ENCODE measurements at places on chromosomes 16 and 17.

DNA sequence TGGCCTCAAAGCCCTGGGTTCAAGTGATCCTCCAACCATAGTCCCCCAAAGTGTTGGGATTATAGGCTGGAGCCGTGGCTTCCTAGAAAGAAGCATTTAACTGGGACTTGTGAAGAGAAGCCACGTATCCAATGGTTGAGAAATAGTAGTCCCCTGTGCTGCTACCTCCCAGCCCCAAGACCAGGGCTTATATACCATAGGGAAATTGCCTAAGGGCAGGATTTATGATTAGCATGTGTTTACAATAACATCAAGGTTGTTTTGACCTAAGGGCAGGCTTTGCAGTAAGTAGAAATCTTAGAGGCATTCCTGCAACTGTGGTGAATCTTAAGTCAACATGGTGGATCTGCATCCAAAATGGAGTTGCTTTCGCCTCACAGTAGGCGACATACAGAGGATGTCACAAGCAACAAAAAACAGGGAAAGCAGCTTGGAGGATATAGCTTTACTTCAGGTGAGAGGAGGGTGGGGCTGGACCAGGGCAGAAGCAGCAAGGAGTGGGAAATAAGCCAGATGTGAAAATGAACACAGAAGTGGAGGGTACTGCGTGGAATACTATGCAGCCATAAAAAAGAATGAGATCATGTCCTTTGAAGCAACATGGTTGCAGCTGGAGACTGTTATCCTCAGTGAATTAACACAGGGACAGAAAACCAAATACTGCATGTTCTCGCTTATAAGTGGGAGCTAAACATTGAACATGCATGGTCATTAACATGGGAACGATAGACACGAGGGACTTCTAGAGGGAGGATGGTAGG lies 18.7 kb upstream of the NSMCE1 start:
- DNase-seq: no peak

- DNase-seq: no peak
Observed at GRCh38 chr16:59236804-59237458, 502.8 kb upstream of the GOT2 start.

DNA sequence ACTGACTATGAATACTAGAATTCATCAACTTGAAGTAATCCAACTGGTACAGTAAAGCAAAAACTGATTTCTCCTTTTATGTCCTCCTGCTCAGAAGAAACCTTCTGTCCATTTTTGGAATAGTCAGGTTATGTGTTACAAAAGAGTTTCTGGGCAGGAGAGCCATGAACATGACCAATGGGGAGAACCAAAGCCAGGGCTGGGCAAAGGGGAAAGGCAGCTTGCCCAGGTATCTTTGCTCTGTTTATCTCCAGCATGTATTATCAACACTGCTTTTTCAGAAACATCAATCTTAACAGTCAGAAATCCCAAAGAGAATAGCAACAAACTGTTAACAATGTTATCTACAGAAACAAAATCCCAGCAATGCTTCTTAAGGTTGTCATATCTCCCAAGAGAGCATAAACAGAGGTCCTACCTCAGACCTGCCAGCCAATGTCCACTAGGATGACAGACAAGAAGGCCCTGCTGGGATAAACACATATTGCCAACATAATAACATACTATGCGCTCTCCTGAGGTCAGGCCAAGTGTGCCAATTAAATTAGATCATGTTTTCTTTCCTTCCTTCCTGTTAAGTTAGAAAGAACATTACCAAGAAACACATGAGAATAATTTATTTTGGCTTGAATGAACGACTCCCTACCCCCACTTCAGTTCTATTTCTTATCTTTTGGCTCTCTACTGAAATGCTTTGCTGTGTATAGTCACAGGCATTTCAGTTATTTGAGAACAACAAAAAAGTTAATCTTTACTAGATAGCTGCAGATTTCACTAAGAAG lies 28.0 kb downstream of the BLMH start:
- no peak for DNase-seq

GRCh38 chr16:27258241-27258734 lies 10.3 kb downstream of the NSMCE1 start:
- DNase-seq: no peak

GRCh38 chr17:57899391-57899790 lies 49.5 kb upstream of the MRPS23 start:
- no peak for DNase-seq

DNA sequence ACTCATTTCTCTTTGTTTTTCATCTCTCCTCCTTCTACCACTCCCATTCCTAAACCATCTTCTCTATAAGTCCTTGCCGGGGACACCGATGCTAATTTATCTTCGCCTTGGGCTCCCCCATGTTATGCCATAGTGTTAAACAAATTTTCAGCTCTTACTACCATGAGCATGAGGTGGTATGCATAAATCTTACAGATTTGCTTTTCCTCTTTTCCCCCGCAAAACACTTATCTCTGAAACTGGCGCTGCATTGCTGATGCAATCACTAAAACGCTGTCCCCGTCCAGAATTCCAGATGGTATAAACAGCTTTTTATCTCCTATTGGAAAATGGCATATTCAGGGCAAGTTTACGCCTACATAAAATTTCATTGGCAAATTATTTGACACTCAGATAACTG lies 673.6 kb upstream of the CDH8 start:
- no peak for DNase-seq

GRCh38 chr16:12818326-12818725 lies 14.6 kb upstream of the CPPED1 start:
- no peak for DNase-seq

GRCh38 chr16:28875134-28876018 lies 2.9 kb upstream of the ATP2A1 start:
- DNase-seq: no peak

GRCh38 chr17:18954321-18954720 lies 2.4 kb downstream of the SLC5A10 start:
- DNase-seq: no peak

- no peak for DNase-seq
Observed at GRCh38 chr17:75891605-75892555, 4.9 kb downstream of the TRIM65 start.

DNA sequence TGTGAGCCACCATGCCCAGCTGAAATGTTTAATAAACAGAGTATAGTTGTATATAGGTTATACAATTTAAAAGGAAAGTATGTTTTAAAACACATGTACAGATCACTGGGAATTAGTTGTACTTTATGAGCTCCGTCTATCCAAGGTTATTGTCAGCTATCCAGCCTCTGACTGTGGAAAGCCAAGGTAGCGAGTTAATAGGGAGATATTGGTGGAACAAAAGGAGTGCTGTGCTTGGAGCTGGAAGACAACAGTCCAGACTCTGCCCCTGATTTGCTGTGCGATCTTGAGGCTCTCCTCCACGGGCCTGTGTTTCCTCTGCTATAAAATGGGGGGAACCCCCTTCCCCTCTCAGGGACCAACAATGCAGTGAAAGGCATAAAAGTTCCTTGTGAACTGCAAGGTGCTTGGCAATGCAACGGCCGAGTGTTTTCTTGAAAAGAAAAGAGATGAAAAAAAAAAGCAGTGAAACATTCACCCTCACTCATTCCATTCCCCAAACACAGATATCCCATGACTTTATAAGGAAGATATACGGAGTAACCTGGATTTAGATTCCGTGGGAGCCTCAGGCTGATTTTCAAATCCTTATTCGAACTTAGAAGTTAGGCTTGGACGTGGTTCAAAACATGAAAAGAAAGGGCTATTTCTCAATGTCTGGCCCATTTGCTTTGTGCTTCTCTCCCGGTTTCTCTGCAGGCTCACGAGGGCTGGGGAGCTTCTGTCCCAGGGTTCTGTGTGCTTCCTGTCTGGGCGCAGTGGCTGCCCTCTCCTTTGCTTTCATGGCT lies 34.1 kb downstream of the CUEDC1 start:
- no peak for DNase-seq

DNA sequence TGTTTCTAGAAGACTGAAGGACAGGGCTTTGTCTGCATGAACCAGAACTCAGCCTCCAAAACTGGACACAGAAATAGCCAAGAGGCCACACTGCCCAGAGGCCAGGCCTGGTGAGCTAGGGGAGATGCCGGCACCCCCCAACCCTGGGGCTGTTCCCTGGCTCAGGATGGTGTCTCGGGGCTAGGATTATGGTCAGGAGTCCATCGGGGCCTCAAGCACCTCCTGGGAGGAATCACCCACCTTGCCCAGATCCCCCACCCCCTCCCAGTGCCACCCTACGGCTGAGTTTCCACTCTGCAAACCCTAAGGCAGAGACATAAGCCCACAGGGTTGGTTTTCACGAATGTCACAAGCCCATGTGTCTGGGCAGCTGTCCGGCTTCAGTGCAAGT lies 37.2 kb downstream of the SLC7A5 start:
- DNase-seq: no peak

GRCh38 chr17:81455387-81455786 lies 57.2 kb downstream of the ACTG1 start:
- no peak for DNase-seq

GRCh38 chr17:77566151-77566550 lies 392.4 kb upstream of the TNRC6C start:
- DNase-seq: no peak

GRCh38 chr17:39639566-39640458 lies 2.9 kb downstream of the STARD3 start:
- no peak for DNase-seq

- no peak for DNase-seq
Observed at GRCh38 chr17:29165800-29166506, 14.2 kb downstream of the MYO18A start.

DNA sequence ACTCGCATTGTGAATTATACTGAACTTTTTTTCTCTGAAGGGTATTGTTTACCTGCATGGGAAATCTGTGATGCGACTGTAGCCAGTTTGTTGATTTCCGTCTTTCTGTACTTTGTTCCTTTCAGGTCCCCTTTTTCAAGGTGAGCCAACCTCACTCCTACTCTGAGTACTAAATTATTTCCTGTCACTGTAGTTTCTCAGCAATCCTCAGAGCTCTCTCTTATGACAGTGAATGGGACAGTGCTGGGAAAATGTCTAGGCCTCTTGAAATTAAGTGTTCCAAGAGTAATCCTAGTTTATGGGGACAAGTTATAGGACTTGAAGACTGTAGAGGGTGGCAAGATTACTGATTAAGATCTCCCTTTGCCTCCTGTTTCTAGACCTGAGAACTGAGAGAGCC lies 167.6 kb downstream of the CNTNAP4 start:
- DNase-seq: no peak

DNA sequence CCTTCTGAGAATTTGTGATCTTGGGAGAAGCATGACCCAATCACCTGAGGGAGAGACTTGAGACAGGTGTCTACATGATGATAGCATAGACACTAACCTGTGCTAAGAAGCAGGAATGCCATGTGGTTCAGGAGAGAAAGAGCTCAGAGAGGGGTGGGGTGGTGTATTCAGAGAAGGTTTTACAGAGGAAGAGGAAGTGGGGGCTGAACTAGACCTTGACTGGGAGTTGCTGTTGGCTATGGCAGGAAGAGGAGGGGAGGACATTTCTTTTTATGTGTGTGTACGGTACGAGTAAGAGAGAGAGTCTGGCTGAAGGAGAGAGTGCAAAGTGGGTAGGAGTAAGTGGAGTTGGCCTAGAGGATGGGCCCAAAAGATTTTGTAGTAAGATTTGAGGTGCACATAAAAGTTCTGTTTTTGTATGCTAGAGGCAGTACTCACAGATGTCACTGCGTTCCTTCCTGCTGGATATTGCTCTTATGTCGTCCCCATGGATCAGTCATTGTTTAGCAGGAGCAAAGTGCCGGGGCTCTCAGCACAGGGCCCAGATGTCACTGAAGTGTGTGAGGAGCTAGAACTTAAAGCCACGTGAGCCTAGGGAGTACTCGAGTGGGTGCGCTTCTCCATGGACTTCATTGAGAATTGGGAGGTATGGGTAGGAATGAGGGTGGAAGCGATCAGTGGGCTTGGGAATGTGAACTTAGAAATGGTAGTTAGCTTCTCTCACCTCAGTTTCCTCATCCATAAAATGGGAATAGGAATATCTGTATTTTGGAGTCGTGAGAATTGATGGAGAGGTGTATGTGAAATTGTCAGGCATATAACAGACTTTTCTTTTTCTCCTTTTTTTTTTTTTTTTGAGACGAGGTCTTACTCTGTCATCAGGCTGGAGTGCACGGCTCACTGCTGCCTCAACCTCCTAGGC lies 22.1 kb downstream of the SLC7A6 start:
- DNase-seq: no peak

GRCh38 chr17:46176975-46177374 lies 16.3 kb downstream of the KANSL1 start:
- no peak for DNase-seq

GRCh38 chr16:5060073-5060641 lies 5.6 kb downstream of the C16orf89 start:
- no peak for DNase-seq

Measured in hematopoietic multipotent progenitor cell treated with erythropoietin and hydrocortisone succinate and interleukin-3 and kit ligand, for 17 days (in vitro differentiated cells).